ENCODE measurements at places on chromosomes 2 and 18. TPM values are rescaled to one million over a fixed set of nuclear protein-coding genes. Genes with fewer than 3 reads are reported as not detected.

The CYP26B1 gene
- not detected for total RNA-seq

The NCL gene
- 390 TPM for total RNA-seq

The ANKRD30BL gene
- not detected for total RNA-seq

The HRH4 gene
- not detected for total RNA-seq

The FSHR gene
- total RNA-seq: not detected

The B3GNT7 gene
- total RNA-seq: 3.4 TPM

The L3MBTL4 gene
- 0.41 TPM for total RNA-seq

The KATNAL2 gene
- 2.1 TPM for total RNA-seq

Measured in CD8-positive, alpha-beta T cell (primary cell).